ENCODE measurements at places on chromosomes 2 and 18.

GRCh38 chr2:101479328-101479727, 4.4 kb upstream of the RFX8 start:
- no peak for DNase-seq

DNA sequence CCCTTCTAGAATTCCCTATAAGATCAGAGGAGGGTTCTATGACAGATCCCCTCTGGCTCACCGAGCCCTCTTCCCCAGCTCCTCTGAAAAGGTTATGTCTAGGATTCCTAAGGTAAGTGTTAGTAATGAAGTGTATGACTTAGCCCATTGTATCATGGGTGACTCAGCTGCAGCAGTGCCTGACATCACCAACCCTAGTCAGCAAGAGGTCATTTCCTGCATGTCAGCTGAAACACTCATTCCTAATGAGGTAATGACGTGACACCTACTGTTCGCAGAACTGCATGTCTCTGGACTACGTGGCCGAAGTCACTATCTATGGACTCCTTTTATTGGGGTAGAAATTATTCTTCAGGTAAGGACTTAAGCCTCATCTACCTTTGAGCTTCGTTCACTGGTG, 196.1 kb upstream of the MYT1L start:
- no peak for DNase-seq

DNA sequence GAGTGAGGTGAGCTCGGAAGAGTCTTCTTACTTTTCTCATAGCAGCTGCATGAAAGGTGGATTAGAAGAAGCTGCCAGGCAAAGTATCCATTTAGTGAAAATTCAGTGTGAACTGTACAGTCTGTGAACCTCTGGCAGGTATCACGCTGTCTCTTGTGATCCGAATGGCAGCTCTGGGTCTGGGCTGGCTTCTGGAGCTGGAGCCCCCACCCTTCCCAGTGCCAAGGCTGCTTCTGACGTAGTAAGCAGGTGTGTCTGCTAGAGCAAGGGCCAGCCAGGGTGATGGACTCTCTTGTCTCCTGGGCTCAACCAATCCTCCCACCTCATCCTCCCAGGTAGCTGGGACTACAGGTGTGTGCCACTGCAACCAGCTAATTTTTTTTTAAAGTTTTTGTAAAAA, 14.0 kb upstream of the NTSR2 start:
- DNase-seq: no peak

GRCh38 chr18:22335731-22336198, 82.0 kb downstream of the CTAGE1 start:
- no peak for DNase-seq

DNA sequence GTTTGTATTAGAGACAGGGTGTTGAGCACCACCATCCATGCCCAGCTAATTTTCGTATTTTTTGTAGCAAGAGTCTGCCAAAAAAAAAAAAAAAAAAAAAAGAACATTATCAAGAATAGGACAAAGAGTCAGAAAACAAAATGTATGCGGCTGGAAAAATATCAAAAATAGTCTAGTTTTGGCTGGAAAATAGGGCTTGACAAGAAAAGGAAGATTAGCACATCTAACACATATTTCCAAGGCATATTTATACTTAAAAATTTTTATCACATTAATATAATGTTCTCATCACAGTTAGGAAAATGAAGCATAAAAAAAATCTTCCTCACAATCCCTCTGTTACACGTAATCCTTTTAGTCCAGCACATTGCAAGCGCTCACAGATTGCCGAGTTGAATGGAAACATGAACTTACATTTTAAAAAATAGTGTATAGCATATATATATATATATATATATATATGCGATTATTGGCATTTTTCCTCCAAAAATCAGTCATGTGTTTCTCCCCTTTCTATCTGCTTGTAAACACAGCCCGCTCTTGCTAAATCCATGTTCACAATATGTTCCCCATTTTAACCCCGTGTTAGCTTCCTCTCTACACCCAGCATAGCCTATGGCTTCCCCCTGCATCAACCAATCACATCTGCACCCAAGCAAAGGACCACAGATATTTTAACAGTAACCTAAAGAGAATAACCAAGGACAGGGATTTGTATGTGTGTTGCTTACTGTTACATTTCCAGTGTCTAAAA, 183.0 kb downstream of the AFF3 start:
- no peak for DNase-seq

GRCh38 chr2:69997015-69997830, 35.8 kb upstream of the ASPRV1 start:
- DNase-seq: peak; percentile 4

DNA sequence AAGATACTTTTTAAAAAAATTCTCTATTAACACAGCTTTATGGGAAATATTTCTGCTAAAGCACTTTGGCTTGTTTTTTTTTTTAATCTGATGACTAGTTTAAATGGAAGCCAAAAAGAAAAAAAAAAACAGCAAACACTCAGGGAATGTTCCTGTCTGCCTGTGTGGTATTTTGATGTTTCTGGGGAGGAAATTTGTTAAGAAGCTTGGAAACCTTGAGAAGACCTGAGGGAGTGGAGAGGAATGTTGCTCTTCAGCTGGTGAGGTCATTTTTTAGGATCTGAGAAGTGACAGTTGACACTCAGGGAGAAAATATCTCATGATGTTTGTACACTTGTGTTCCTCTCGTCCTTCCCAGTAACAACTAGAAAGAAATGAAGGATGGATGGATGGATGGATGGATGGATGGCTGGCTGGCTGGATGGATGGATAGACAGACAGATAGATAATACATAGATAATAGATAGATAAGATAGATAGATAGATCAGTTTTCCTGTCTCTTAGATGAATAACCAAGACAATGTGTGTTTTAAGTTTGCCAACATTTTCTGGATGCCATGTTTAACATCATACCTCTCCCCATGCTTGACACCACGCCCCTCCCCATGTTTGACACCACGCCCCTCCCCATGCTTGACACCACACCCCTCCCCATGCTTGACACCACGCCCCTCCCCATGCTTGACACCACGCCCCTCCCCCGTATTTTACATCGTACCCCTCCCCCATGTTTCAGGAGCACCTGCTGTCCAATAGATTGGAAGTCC, 84.8 kb downstream of the CTIF start:
- DNase-seq: no peak

DNA sequence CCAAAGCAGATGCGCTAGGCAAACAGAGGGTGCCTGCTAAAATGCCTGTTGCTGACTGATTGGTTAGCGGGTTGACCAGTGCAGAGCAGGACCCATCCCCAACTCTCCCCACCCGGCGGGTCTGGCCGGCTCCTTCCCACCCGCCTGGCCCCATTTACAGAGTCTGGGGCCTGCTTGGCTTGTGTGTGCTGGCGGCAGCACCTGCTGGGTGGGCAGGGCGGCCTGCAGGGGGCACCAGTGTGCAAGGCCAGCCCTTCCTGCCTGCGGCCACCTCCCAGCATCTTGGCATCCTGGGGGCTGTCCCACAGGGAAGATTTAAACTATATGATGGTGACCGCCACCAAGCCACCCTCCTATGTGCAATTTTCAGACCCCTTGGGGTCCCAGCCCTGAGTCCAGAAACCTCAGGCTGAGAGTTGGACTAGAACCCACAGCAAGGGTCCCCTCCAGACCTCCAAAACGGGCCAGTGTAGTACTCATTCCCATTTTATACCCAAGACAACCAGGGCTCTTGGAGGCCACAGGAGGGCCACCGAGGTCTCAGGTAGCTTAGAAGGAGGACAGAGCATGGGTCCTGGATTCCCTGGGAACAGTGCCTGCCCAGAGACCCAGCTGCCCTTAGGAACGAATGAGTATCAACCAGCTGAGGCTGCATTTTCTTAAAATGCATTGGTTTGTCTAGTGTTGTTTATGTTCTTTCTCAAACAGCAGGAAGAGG, 173.6 kb downstream of the SMAD7 start:
- peak; percentile 69 for DNase-seq

Data from CD4-positive, alpha-beta T cell treated with Interleukin-15 for 4 hours (primary cell).